ENCODE measurements at places on chromosomes 12 and 14.

GRCh38 chr12:127570387-127570786 lies 696.6 kb upstream of the TMEM132C start:
- no peak for DNase-seq

- DNase-seq = peak; percentile 88
Observed at GRCh38 chr12:67068761-67069450, 200.3 kb upstream of the CAND1 start.

GRCh38 chr12:121618659-121619233 lies 7.6 kb upstream of the ORAI1 start:
- DNase-seq = no peak

- no peak for DNase-seq
Observed at GRCh38 chr12:817941-818600, 65.7 kb downstream of the WNK1 start.

- no peak for DNase-seq
Observed at GRCh38 chr14:99644723-99645544, at the start of gene HHIPL1. Gene HHIPL1, plus strand, starts transcription at chr14:99645129. Its CDS starts 79 bp downstream, at chr14:99645208.

- DNase-seq = no peak
Observed at GRCh38 chr14:22544881-22545420, 44.1 kb downstream of the DAD1 start.

DNA sequence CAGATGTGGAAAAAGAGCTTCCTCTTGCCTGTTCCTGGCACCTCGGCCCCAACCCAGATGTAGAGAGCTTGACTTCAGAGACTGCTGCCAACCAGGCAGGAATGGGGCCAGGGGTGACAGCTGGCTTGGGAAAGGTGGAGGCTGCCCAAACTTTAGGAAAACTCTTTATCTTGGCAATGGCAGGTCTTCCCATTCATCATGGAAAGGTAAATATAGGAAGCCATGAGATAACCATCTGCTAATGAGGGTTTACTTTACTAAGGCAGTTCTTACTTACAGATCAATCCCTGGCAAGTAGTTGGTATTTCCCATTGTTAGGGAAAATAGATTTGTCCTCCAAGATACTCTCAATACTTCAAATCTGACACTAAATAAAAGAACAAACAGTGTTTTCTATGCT lies 143.1 kb upstream of the NUDT4 start:
- DNase-seq = no peak

DNA sequence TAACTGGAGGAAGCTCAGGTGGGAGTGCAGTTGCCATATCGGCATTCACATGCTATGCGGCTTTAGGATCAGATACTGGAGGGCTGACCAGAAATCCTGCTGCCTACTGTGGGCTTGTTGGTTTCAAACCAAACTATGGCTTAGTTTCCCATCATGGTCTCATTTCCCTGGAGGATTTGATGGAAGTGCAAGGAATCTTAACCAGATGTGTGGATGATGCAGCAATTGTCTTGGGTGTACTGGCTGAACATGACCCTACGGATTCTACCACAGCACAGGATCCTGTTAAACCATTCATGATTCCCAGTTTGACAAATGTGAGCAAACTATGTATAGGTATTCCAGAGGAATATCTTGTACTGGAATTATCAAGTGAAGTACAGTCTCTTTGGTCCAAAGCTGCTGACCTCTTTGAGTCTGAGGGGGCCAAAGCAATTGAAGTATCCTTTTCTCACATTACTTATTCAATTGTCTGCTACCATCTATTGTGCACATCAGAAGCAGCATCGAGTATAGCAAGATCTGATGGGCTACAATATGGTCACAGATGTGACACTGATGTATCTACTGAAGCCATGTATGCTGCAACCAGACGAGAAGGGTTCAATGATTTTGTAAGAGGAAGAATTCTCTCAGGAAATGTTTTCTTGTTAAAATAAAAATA lies 42.9 kb downstream of the RALGAPA1 start:
- DNase-seq = no peak

GRCh38 chr12:18863769-18864500 lies 126.0 kb downstream of the CAPZA3 start:
- no peak for DNase-seq

GRCh38 chr12:15428632-15429031 lies 106.3 kb downstream of the PTPRO start:
- peak; percentile 10 for DNase-seq

GRCh38 chr12:75553398-75553797 lies 42.0 kb upstream of the KRR1 start:
- DNase-seq = peak; percentile 15

- no peak for DNase-seq
Observed at GRCh38 chr12:3249081-3249800, 172.1 kb downstream of the TSPAN9 start.

GRCh38 chr12:20154052-20154451 lies 214.3 kb upstream of the PDE3A start:
- DNase-seq = peak; percentile 23

GRCh38 chr14:76100236-76100635 lies 51.5 kb upstream of the GPATCH2L start:
- no peak for DNase-seq

- DNase-seq = no peak
Observed at GRCh38 chr12:53170876-53171724, 9.4 kb upstream of the ZNF740 start.

DNA sequence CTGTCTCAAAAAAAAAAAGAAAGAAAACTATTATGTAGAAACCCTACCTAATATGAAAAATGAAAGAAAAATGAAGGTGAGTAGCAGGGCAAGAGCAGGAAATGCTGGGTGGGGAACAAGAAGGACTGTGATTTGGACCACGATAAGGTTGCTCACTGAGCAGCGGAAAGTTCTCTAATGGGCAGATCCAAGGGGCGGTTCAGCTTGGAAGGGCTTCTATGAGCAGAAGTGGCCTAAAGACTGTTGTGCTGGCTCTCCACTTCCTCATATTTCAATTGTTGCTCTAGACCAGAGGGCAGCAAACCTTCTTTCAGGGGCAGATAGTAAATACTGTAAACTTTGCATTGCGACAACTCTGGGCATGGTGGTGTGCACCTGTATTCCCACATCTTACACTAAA lies 16.3 kb upstream of the NFYB start:
- DNase-seq = no peak

GRCh38 chr12:48961801-48962200 lies 4.5 kb upstream of the ARF3 start:
- no peak for DNase-seq

- no peak for DNase-seq
Observed at GRCh38 chr12:121290410-121290809, 6.1 kb downstream of the CAMKK2 start.

DNA sequence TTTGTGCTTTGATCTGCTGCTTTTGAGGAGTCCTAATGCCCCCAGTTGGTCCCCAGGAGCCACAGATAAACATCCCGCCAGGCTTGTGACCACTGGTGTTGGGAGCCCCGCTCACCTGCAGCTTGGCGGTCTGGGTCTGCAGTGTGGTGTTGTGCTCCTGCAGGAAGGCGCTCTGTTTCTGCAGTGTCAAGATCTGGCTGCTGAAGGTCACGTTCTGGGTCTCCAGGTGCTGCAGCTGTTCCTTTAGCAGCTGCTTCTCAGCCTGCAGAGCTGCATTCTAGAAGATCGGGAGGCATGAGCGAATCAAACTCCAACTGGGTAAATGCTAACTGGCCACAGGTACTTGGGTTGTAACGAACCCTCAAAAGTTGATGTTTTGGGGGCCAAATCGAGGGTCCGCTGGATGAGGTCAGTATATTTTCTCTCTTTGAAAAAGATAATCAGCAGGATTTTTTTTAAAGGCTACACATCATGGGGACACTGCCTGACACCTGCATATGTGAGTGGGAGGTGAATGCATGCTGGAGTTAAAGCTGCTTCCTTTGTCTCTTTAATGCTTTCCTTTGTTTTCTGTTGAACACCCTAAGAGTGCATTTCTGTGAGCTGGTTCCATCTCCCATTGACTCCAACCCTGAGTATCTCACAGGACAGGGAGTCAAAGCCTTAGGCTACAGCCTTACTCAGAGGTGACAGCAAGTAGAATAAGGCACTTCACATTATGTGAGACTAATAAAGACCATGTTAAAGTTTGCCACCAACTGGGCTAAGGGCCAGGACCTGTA lies 61.3 kb upstream of the GPR68 start:
- no peak for DNase-seq

GRCh38 chr14:65791191-65791981 lies 378.9 kb downstream of the FUT8 start:
- DNase-seq = peak; percentile 25

- no peak for DNase-seq
Observed at GRCh38 chr14:92309968-92310530, 12.9 kb upstream of the SLC24A4 start.

DNA sequence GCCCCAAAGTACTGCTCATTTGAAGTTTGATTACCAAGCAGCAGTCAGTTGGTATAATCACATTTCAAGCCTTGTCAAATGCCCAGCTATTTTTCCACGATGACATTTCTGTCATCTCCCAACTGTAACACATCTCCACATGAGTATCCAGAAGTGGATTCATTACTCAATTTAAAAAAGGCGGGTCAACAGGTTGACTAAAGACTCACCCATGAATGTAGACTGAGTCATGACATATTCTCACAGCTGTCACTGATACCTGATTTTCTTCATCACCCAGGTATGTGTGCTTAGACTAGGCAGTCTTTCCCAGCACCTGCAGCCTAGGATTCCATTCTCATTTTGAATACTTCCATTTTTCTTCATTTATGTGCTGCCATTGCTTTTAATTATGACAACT lies 75.1 kb upstream of the DBX2 start:
- no peak for DNase-seq

DNA sequence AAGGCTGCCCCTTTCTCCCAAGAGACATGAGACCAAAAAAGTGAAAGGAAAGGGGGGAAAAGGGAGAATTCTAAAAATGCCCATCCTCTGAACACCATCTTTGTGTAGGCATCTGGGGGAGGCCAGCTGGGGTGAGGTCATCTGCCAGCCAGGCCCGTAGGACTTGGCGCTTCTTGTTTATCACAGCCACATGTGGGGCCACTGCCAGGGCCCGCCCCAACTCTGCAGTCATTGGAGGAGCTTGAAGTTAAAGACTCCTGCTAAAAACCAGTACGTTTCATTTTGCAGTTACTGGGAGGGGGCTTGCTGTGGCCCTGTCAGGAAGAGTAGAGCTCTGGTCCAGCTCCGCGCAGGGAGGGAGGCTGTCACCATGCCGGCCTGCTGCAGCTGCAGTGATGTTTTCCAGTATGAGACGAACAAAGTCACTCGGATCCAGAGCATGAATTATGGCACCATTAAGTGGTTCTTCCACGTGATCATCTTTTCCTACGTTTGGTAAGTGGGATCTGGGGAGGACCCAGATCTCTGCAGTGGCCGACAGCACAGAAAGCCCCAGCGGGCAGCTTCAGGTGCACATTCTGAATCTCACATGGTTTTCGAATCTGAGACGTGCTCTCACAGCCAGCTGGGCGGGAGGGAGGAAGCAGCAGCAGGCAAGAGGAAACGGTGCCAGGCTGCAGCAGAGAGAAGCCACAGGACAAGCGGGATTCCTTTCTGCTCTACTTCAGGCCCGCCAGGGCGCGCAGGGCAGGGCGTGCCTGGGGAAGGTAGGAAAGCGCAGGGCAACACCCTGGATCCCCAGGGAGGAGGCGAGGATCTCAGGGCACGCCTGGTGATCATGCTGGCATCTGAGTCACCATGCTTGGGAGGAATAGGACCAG lies at the start of gene P2RX7:
Gene P2RX7, plus strand, starts transcription at position 276 of the 881 bp plus-strand sequence. Its CDS starts 95 bp downstream, at position 371.
- peak; percentile 94 for DNase-seq

DNA sequence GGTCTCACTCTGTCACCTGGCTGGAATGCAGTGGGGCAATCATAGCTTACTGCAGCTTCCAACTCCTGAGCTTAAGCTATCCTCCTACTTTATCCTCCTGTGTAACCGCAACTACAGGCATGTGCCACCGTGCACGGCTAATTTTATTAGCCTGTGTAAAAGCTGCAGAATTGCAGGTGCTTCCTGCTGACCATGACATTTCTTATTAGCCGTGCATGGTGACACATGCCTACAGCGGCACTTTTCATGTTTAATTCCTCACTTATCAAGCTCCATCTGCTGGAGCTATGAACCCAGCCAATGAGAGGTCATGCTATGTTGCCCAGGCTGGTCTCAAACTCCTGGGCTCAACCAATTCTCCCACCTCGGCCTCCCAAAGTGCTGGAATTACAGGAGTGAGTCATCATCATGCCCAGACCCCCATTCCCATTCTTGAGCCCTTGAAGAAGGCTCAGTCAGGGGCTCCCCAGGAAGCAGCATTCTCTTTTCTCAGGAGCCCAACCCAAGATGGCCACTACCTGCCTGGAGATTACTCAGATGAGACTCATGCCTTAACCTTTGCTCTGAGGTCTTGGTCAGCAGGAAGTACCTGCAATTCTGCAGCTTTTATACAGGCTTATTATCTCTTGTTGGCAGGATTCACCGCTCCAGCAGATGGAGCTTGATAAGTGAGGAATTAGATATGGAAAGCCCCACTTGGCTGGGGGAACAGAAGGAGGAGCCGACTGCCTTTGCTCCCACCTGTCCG lies 503.2 kb downstream of the MED13L start:
- no peak for DNase-seq

GRCh38 chr14:75274899-75275569 lies 3.6 kb upstream of the FOS start:
- DNase-seq = no peak

DNA sequence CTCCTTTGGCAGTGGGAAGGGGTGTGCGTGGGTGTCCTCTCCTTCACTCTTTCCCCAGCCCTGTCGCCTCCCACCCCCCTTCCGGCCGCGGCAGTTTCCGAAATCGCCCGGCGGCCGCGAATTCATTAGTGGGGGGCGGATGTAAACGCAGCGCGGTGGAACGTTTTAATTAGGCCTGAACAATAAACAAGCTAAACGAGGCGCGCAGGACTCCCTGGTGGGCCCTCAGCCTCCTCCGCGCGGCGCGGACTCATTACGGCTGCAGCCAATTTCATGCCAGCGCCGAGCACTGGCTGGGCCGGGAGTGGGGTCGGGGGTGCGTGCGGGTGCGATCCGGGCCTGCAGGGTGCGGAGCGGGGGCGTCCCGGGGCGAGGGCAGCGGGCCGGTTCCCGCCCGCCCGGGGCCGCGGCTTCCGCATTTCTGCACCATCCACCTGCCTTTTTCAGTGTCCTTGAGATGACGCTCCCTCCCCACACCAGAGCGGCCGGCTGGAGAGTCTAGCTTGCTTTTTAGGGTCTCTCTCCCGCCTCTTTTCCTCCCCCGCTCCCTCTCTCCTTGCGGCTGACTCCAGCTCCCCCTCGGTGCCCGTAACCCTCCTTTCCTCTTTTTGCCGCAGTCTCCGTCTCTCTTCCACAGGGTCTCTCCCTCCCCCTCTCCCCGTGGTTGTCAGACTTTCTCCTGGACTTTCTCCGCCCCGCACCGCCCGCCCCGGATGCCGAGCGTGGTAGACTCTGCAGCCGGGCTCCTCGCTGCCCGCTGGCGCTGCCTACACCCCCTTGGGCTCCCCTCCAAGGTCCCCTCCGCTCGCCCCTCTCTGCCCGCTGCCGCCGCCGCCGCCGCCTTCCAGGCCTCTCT lies at the start of gene CISTR:
Gene CISTR, minus strand, starts transcription at position 644 of the 856 bp plus-strand sequence.
- no peak for DNase-seq

GRCh38 chr12:11814374-11814773 lies 164.9 kb downstream of the ETV6 start:
- peak; percentile 65 for DNase-seq

DNA sequence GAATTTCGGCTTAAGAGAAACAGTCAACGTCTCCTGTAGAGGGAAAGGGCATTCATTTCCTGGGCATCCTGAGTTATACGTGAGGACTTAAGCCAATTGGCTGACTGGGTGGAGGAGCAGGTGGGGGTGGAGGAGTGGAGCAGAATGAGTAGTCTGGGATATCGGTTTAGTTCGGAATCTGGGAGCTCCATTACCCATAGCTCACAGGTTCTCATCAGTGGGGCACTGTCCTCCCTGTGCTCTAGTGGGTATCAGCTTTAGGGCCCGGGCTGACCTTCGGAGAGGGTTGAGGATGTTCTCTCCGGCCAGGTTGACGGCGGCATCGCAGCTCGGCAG lies 704 bp downstream of the SDR39U1 start:
- peak; percentile 51 for DNase-seq

GRCh38 chr14:94660306-94660946 lies 48.2 kb downstream of the SERPINA3 start:
- DNase-seq = no peak
